Activated CD4-positive, alpha-beta memory T cell treated with anti-CD3 and anti-CD28 coated beads, Interleukin-2, amount 10 ng/mL, durations not matched to agents 7 days and 5 days (primary cell): ENCODE measurements at places on chromosomes 1 and 21. TPM values are rescaled to one million over a fixed set of nuclear protein-coding genes. Genes with fewer than 3 reads are reported as not detected.

DNA sequence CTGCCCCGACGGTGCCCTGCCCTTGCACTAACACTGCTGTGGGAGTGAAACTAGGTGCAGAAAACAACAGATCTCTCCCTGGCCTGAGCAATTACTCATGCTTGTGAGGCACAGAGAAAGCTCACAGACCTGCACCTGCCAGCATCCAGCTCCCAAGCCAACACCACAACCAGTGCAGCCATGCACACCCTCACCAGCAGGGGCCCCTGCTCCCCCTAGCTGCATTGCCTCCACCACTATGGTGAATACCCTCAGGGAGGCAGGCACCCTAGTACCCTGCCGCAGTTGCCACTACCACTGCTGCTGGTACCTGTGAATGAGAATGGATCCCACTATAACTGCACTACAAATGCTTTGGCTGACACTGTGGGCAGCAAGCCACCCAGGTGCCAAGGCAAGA lies 7.1 kb upstream of the DIRAS3 start:
- DNase-seq, result no peak
- no peak overlapping the region for H3K27ac ChIP-seq
- no peak overlapping the region for H3K4me3 ChIP-seq
- no peaks in the 10 kb centered on the region for H3K36me3 ChIP-seq

DNA sequence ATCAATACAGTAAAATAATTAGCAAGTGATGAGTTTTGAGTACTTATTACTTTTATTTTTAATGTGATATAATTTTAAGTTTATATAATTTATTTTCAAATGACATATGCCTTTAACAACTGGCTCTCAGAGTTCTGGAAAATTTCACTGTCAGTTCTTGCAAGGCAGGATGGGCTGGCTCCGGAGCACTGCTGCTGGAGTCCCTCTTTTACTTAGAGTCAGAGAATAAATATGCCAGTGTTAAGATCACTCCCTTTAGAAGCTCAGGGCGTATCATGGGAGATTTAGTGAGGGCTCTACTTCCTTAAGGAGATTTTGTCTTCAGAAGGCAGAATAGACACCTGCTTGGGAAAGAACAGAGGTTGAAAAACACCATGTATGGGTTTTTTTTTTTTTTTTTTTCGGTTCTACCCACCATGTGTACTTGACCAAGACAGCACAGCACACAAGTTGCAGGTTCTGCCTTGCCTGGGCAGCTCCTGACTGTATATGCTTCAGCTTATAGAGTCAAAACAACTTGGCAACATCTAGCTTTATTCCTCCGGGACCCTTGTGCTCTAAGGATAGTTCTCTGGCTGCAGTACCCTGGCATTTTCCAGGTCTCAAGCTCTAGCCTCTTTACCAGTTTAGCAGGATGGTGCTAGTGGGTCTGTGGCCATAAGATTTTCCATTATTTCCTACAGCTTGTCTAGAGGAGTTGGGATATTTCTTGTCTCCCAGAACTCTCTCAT lies 29.7 kb upstream of the FMOD start:
- no peak for DNase-seq
- no peak overlapping the region for H3K27ac ChIP-seq
- peaks cover 29% of the 10 kb centered on the region for H3K27me3 ChIP-seq
- H3K36me3 ChIP-seq, result no peaks in the 10 kb centered on the region
- H3K4me1 ChIP-seq, result no peaks in the 10 kb centered on the region
- no peak overlapping the region for H3K4me3 ChIP-seq

The GCSAML gene
- total RNA-seq, result not detected

DNA sequence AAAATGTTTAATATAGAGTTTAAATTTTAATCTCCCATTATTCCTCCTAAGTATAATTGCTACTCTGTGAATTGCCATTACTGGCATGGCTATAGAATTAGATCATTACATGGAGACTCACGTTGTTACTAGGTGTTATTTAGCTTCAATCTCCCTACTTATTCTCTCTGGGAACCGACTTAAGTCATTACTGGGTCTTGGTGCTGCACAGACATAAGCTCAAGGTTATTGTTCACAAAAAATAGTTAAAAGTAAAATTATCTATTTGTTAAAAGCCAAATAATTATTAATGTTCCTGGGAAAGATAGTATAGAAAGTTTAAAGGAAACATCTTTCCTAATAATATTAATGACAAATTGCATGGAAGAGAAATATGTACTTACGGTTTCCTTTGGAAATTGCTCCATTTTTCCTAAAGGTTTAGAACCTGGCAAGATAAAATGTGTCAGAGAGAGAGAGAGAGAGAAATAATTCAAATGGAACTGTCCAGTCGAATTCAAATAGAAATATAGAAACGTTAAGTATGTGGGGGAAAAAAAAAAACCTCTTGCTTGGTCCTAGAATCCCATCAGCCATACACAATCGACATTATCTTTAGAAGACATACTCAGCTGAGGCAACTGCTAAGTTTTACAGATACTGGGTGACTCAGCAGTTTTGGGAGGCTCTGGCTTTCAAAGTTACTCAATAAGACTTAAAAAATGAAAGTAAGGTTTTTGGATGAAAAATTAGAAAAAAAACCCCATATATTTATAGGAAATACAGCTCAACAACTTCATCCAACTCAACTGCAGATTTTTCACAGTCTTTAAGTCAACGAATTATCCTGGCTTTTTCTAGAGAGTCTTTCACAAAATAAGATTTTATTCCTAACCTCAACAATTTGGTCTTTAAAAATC lies at the start of gene SPTA1:
Gene SPTA1 (minus strand): TSS at position 605 of the 899 bp plus-strand sequence. CDS start 198 bp downstream, at position 407.
- peaks cover 29% of the 10 kb centered on the region for H3K27me3 ChIP-seq
- H3K4me1 ChIP-seq, result no peaks in the 10 kb centered on the region
- no peak for DNase-seq
- H3K27ac ChIP-seq, result no peak within 1 kb of the TSS
- H3K36me3 ChIP-seq, result no peaks in the 10 kb centered on the region
- H3K4me3 ChIP-seq, result no peak within 1 kb of the TSS

GRCh38 chr1:12314333-12314903 lies 84.6 kb downstream of the VPS13D start:
- H3K4me3 ChIP-seq, result no peak overlapping the region
- no peak overlapping the region for H3K27ac ChIP-seq
- H3K27me3 ChIP-seq, result no peaks in the 10 kb centered on the region
- no peak for DNase-seq
- H3K36me3 ChIP-seq, result peaks cover 53% of the 10 kb centered on the region
- no peaks in the 10 kb centered on the region for H3K4me1 ChIP-seq

The HAX1 gene
- 141 TPM for total RNA-seq

GRCh38 chr1:232891071-232891470 lies 59.3 kb upstream of the NTPCR start:
- H3K27ac ChIP-seq, result no peak overlapping the region
- no peak overlapping the region for H3K4me3 ChIP-seq
- peaks cover 2% of the 10 kb centered on the region for H3K4me1 ChIP-seq

- H3K4me1 ChIP-seq, result peaks cover 2% of the 10 kb centered on the region
- no peak overlapping the region for H3K27ac ChIP-seq
- no peak overlapping the region for H3K4me3 ChIP-seq
- no peak for DNase-seq
These were observed 69.4 kb downstream of the RGS2 start for GRCh38 chr1:192878249-192878648.

GRCh38 chr1:214184992-214185391 lies 96.0 kb upstream of the SMYD2 start:
- no peak overlapping the region for H3K27ac ChIP-seq
- H3K4me1 ChIP-seq, result no peaks in the 10 kb centered on the region
- no peak for DNase-seq
- no peak overlapping the region for H3K4me3 ChIP-seq
- no peaks in the 10 kb centered on the region for H3K36me3 ChIP-seq
- peaks cover 48% of the 10 kb centered on the region for H3K27me3 ChIP-seq

The LYPD8 gene
- total RNA-seq, result not detected

DNA sequence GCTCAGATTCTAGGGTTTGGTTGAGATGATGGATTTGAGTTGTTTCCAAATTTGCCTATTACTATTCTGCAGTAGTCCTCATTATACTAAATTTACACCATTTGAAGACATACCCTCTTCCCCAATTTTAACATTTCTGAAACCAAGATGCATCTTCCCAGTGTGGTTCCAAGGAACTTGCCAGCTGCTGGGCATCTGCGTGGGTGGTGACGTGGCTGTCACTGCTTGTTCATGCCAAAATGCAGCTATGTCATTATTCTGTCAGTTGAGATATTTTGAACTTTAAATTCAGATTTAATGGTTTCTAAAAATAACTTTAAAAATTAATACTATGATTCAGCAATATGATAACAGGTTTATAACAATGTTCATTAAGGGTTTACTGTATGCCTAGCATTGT lies 1.2 kb downstream of the ZFP69 start:
- peaks cover 17% of the 10 kb centered on the region for H3K4me1 ChIP-seq
- peak overlapping the region; percentile 69 for H3K4me3 ChIP-seq
- H3K27ac ChIP-seq, result no peak overlapping the region
- H3K27me3 ChIP-seq, result no peaks in the 10 kb centered on the region

DNA sequence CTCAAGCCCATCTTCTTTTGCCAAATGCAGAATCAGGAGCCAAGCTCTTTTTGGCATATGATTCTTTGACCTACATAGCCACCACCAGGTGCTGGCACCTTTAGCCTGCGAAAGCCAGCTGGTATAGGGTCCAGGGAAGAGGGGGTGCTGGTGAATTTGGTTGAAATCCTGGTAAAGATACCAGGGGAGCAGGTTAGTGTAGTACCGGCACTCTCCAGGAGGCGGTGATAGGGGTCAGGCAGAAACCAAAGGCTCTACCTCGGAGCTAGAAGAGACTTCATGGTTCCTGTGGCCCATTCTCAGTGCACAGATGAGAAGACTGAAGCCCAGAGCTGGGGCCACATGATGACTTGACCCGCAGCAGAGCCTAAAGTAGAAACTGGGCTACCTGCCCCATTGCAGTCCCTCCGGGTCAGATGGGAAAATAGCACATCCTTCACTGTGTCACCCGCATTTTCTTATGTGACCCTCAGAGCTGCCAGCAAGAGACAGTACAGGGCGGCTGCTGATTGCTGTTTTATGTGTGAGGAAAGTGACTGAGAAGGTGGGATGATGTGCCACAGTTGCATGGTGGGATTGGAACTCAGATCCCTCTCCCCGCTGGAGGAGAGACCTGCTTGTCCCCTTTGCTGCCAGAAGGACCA lies 36.0 kb upstream of the IL19 start:
- peak; percentile 82 for DNase-seq
- peak overlapping the region; percentile 34 for H3K27ac ChIP-seq
- H3K27me3 ChIP-seq, result no peaks in the 10 kb centered on the region
- H3K4me1 ChIP-seq, result peaks cover 71% of the 10 kb centered on the region
- H3K4me3 ChIP-seq, result no peak overlapping the region

- H3K36me3 ChIP-seq, result peaks cover 52% of the 10 kb centered on the region
- peak overlapping the region; percentile 96 for H3K4me3 ChIP-seq
- no peak for DNase-seq
- H3K27ac ChIP-seq, result peak overlapping the region; percentile 97
These were observed 2.0 kb downstream of the PIK3CD start for GRCh38 chr1:9653491-9654050.

DNA sequence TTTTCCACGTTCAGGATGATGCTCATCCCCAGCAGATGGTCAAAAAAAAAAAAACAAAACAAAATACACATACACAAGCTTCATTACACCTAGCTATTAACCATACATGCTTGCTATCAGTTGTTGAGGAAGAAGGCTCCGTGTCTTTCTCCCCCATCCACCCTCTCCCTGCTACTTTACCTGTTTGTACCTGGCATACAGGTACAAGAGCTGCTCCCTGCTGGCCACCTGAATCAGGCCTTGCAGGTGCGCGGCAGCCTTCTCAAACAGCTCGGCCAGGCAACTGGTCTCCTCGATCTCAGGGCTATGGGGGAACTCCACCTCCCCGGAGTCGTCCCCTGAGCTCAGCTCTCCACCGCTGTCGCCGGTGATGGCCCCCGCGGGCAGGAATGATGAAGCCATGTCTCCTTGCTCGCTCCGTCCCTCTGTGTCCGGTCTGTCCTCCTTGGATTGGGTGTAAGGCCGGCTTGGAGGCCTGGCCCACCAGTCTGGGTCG lies 464 bp downstream of the ACBD6 start:
- H3K27ac ChIP-seq, result peak overlapping the region; percentile 94
- H3K36me3 ChIP-seq, result peaks cover 15% of the 10 kb centered on the region
- H3K4me3 ChIP-seq, result peak overlapping the region; percentile 94
- peaks cover 34% of the 10 kb centered on the region for H3K4me1 ChIP-seq
- H3K27me3 ChIP-seq, result peaks cover 4% of the 10 kb centered on the region
- no peak for DNase-seq

The DIO1 gene
- not detected for total RNA-seq

- peaks cover 33% of the 10 kb centered on the region for H3K4me1 ChIP-seq
- no peak overlapping the region for H3K4me3 ChIP-seq
- no peaks in the 10 kb centered on the region for H3K27me3 ChIP-seq
- no peak for DNase-seq
These were observed 15.4 kb upstream of the ZDHHC18 start for GRCh38 chr1:26811057-26811456.

DNA sequence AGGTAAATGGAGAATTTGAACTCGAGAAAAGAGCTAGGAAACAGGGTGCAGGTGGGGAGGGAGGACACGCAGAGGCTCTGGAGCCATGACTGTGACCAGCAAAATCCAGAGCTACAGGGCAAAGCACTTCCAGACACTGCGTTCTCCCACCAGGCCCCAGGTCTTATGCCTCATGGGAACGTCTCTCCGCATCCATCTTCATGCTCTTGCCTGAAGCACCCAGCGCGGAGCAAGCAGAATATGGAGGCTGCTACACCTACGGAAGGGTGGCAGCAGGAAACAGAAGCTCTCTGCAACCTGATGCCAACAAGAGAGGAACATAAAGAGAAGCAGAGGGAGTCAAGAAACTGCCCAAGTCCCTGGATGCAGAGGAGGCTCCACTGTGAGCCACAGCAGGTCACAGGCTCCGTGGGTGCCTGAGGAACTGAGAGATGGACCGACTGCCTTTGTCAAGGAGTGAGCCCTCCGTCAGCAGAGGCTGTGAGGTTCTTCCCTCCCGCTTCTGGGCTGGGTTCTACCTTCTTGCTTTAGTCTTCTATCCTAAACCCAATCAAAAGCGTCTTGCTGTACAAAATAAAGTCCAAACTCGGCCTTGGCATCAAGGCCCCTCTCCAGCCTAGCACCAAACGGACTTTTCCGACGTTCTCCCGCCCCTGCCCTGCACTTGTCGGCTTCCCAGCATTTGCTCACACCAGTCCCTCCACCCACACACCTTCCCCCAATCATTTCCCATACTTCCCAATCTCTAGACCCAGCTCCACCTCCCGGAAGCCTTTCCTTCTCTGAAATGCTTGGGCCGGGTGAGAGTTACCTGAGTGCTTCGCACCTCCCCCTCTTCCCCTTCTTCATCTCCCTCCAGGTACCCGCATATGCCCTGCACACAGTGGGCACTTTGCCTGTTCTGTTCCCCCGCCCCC lies 930 bp downstream of the DHCR24 start:
- peak overlapping the region; percentile 73 for H3K27ac ChIP-seq
- peak overlapping the region; percentile 88 for H3K4me3 ChIP-seq
- peaks cover 58% of the 10 kb centered on the region for H3K4me1 ChIP-seq
- no peak for DNase-seq

DNA sequence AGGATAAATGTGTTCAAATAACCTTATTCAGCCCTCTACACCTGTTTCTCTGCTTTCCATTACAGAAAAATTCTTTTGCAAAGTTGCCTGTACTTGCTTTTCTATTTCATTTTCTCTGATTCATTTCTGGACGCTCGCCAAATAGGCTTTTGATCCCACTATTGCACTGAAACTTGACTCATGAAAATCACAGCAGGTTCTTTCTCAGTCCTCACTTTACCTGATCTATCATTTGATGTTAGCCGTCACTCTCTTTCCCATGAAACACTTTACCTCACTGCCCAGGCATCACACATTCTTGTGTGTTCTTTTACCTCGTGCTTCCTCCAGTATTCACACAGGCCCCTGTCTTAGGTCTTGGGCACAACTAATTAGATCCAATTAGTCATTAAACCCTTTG lies 26.2 kb downstream of the HSPA13 start:
- no peaks in the 10 kb centered on the region for H3K4me1 ChIP-seq
- no peak for DNase-seq
- H3K27me3 ChIP-seq, result peaks cover 22% of the 10 kb centered on the region
- no peak overlapping the region for H3K4me3 ChIP-seq

GRCh38 chr1:54239631-54240031 lies 39.7 kb downstream of the MRPL37 start:
- H3K36me3 ChIP-seq, result peaks cover 17% of the 10 kb centered on the region
- H3K4me1 ChIP-seq, result peaks cover 4% of the 10 kb centered on the region
- no peak overlapping the region for H3K4me3 ChIP-seq
- no peak for DNase-seq
